ENCODE measurements at places on chromosomes 3 and 15.

DNA sequence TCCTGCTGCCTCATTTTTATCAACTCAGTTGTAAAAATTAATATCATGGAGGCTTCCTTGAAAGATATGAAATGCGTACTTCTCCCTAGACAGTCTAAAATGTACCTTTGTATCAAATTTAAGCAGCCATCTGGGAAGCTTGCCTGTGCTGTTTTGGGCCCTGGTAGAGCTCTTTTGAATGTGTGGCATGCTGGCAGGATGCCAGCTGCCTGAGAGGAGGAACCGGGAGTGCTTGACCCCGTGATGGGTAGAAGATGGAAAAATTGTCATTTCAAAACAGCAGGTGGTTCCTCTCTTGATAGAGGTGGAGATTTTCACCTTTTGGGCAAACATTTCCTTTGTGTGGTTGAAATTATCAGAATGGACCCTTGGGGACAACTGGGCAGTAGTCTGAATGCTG lies 245.3 kb downstream of the RPLP1 start:
- no peak for DNase-seq

DNA sequence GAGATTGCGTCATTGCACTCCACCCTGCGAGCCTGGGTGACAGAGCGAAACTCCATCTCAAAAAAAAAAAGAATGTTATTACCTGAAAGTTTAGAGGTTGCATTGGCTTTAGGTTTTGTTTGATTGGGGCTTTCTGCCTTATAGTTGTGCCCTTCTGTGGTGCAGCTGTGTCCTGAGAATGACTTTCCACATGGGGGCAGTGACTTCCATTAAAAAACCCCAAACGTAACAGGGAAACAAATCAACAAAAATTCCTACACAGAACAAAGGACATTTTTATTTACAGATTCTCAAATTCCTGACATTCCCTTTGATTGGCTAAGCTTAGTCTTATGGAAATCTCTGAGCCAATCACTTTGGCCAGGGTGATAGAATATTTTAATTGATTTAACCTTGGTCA lies 154.1 kb upstream of the GPR149 start:
- DNase-seq = no peak

DNA sequence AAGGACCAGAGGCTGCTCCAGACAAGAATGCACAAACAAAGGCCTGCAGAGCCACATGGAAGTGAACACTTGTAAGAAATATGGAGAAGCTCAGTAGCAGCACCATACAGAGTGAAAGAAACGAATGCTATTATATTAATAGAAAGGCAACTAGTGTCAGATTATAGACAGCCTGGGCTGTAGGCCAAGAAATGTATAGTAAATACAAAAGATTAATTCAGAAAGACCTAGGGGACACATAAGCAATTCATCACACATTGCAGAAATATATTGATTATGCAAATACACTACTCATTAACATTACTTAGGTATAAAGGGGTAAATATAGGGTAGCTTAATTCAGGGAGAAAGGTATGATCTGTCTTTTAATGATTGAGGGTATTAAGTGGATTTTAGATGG lies 69.5 kb upstream of the GUCA1C start:
- no peak for DNase-seq

DNA sequence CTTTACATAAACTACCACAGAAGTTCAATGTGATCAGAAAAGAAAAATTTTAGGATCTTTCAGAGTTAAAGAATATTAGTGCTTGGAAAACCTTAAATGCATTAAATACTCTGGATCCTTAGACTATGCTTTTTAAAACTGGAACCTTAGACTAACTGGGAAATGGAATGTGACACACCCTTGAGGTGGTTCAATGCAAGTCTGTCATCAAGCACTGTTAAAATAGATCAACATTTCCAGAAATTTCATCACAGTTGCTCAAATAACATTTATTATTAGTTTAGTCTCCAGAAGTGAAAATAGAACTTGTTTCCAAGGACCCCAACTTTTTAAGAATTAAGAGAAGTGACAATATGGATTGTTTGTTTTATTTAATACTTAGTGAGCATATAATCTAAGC lies 71.8 kb downstream of the GAP43 start:
- no peak for DNase-seq

- no peak for DNase-seq
Measured at GRCh38 chr3:179701176-179701827, 48.5 kb downstream of the USP13 start.

- DNase-seq = no peak
Measured at GRCh38 chr15:47351501-47351900, 365.8 kb upstream of the SEMA6D start.

DNA sequence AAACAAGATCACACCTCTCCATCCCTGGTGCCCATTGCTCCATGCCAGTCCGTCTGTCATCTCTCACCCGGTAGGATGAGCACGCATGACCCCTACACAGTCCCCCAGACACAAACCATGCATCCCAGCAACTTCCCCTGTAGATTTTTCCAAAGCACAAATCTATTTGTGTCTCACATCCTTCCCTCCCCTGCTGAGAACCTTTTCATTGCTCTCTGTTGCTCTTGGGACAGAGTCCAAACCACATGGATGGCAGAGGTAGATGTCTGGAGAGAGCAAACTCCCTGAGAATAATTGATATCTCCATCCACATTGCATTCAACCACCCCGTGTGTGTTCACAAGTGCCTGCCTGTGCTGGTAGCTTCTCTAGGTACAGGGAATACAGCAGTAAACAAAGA lies 29.9 kb upstream of the LRTM1 start:
- DNase-seq = no peak

DNA sequence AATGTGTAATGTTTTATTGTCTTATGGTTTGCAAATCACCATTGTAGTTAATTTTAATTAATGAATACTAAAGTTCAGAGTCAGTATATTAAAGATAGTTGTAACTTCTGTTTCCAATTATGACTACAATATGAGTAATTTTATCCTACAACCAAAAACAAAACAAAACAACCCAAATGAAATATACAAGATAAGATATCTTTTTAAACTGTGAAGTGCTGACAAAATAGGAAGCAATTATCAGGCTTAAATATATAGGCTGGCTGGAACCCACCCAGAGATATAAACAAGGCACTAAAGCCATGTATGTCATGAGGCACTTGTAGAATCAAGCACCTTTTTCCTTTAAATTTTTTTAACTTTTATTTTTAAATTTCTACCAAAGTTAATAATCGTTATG lies 108.6 kb upstream of the LRRFIP2 start:
- no peak for DNase-seq

DNA sequence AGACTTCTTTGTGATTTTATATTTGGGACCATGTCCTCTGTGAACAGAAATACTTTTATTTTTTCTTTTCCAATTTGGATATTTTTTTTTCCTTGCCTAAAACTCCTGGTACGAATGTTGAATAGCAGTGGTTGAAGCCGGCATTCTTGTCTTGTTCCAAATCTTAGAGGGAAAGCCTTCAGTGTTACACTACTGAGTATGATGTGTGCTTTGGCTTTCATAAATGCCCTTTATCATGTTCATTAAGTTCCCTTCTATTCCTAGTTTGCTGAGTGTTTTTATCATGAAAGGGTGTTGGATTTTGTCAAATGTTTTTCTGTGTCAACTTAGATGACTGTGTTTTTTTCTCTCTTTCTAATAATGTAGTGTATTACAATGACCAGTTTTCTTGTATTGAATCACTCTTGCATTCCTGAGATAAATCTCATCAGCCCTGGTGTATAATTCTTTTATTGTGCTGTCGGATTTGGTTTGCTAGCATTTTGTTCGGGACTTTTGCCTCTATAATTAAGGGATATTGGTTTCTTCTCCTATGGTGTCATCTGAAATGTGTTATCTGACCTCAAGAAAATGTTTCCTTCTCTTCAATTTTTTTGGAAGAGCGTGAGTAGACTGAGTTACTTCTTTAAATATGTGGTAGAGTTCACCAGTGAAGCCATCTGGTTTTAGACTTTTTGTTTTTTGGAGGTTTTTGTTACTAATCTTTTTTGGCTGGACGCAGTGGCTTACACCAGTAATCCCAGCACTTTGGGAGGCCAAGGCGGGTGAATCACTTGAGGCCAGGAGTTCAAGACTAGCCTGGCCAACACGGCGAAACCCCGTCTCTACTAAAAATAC lies 33.3 kb downstream of the MAP1A start:
- DNase-seq = no peak

GRCh38 chr3:119596398-119596797 lies 1.3 kb upstream of the PLA1A start:
- no peak for DNase-seq
